ENCODE measurements at places on chromosomes 7 and 10. TPM values are rescaled to one million over a fixed set of nuclear protein-coding genes. Genes with fewer than 3 reads are reported as not detected.

The SH2D4B gene
- 1.9 TPM for total RNA-seq

The C10orf67 gene
- total RNA-seq = 7.7 TPM

The SEMA3A gene
- 10.4 TPM for total RNA-seq

The SSC4D gene
- total RNA-seq = not detected

The NAT16 gene
- total RNA-seq = 1.2 TPM

The CHAT gene
- total RNA-seq = not detected

The STOX1 gene
- total RNA-seq = 0.24 TPM

The OPALIN gene
- total RNA-seq = 1.4 TPM

The PROSER2 gene
- total RNA-seq = 4.1 TPM

The VPS37D gene
- total RNA-seq = 10.1 TPM

The TMEM196 gene
- total RNA-seq = 14.9 TPM

The PRLHR gene
- total RNA-seq = 1.4 TPM

The AZGP1 gene
- total RNA-seq = 9.9 TPM

The ZNF37A gene
- 31.1 TPM for total RNA-seq

The EPHA1 gene
- 0.48 TPM for total RNA-seq

The SKIDA1 gene
- 10.1 TPM for total RNA-seq

The CYP3A5 gene
- 25.8 TPM for total RNA-seq

The KLF14 gene
- 0.48 TPM for total RNA-seq

The DYDC2 gene
- total RNA-seq = 1.4 TPM

The NFE2L3 gene
- total RNA-seq = 2.4 TPM

The ACTL6B gene
- total RNA-seq = not detected

The GBX1 gene
- total RNA-seq = not detected

The CALCR gene
- 0.48 TPM for total RNA-seq

The HHEX gene
- 2.4 TPM for total RNA-seq

The OR6B1 gene
- total RNA-seq = 4.3 TPM

The NUTM2B gene
- 2.2 TPM for total RNA-seq

The TMEM130 gene
- 0.48 TPM for total RNA-seq

The FFAR4 gene
- 0.96 TPM for total RNA-seq

The WDFY4 gene
- total RNA-seq = 4.6 TPM

The SLC35G1 gene
- total RNA-seq = 4.3 TPM

The MEIG1 gene
- not detected for total RNA-seq

The OR9A2 gene
- not detected for total RNA-seq

The CALHM1 gene
- total RNA-seq = 0.48 TPM

The BICC1 gene
- total RNA-seq = 12.8 TPM

The ABI1 gene
- total RNA-seq = 87.2 TPM

The OR6V1 gene
- 1.7 TPM for total RNA-seq

The ADO gene
- 15.4 TPM for total RNA-seq

The UNC5B gene
- 13.7 TPM for total RNA-seq

The TRIM50 gene
- 0.48 TPM for total RNA-seq

The GOLGA7B gene
- 0.96 TPM for total RNA-seq

The ZNF503 gene
- 10.1 TPM for total RNA-seq

The NET1 gene
- 63.6 TPM for total RNA-seq

The C10orf62 gene
- 0.96 TPM for total RNA-seq

The LRGUK gene
- total RNA-seq = 0.48 TPM

The ANKRD2 gene
- total RNA-seq = not detected

The BTBD16 gene
- total RNA-seq = not detected

The NMT2 gene
- total RNA-seq = 16.9 TPM

The NEUROD6 gene
- total RNA-seq = 0.96 TPM

The HTR5A gene
- 0.96 TPM for total RNA-seq

The ANKMY2 gene
- total RNA-seq = 15.9 TPM

The CDK5 gene
- total RNA-seq = 5.5 TPM

The THNSL1 gene
- total RNA-seq = 7.9 TPM

The REPIN1 gene
- total RNA-seq = 24.1 TPM

The CUZD1 gene
- not detected for total RNA-seq

The IFIT2 gene
- 9.1 TPM for total RNA-seq

The MACC1 gene
- total RNA-seq = 3.1 TPM

Measured in umbilical cord (tissue), 2 donors.